ENCODE measurements at places on chromosomes 12 and 14.

DNA sequence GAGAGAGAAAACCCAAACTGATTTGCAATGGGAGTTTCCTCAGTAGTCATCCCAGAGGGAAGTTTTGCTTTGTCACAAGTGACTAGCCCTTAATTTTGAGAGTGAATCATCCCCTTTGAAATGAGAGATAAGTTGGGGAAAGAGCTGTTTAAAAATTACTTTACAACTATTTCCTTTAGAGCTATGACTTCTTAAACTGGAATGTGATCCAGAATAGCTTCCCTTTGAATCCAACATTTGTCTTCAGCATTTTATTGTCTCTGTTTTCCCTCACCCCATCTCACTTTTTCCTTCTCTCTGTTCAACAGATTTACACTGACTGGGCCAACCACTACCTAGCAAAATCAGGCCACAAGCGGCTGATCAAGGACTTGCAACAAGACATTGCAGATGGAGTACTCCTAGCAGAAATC, 109.3 kb downstream of the NAV3 start:
- peak; percentile 27 for DNase-seq

- no peak for DNase-seq
These were observed 77.7 kb downstream of the FLRT2 start for GRCh38 chr14:85607651-85608081.

DNA sequence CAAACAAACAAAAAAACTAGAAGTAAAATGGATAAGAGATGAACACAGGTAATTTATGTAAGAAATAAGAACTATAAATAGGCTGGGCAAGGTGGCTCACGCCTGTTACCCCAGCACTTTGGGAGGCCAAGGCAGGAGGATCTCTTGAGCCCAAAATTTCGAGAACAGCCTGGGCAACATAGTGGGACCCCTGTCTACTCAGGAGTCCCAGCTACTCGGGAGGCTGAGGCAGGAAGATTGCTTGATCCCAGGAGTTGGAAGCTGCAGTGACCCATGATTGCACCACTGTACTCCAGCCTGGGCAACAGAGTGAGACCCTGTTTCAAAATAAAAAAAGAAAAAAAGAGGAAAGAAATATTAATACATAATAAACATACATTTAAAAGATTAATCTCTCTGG, 22.7 kb upstream of the ABCD4 start:
- DNase-seq = no peak

DNA sequence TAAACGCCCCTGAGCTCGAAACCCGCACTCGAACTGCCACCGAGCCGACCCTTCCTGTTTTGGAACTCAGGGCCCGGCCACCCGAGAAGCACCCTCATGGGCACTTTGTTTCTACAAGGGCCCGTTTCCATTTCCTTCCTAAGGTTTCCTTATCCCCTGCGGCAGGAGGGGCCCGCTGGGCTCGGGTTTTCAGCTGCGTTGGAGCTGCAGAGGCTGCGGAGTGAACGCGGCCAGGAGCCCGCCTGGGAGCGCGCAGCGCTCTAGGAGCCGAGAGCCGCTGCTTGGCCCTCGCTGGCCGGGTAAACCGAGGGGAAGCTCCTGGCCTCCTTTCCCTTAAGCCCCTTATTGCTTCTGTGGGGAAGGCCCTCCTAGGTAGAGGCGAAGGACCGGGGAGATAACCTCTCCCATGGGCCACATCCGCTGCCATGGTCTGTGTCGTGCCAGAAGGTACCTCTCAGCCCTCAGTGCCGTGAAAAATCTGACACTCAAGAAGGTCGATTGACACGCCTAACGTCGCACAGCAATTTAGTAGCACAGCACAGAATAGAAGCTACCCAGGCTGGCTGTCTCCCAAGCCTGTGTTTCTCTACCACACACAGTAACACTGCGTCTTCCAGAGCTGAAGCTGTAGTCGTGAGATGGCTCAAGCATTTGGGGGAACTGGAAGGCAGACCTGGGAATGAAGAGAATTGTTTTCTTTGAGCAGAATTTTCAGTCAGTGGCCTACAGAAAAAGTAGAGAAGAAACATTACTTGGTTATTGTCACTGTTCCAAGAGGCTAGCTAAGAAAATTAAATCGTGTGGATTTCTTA, 12.9 kb upstream of the CALM1 start:
- peak; percentile 40 for DNase-seq

GRCh38 chr14:56172571-56172971, 54.4 kb downstream of the PELI2 start:
- no peak for DNase-seq

GRCh38 chr12:19778797-19779196, 339.5 kb downstream of the AEBP2 start:
- no peak for DNase-seq

GRCh38 chr14:72665259-72665658, 228.6 kb downstream of the DPF3 start:
- peak; percentile 36 for DNase-seq

DNA sequence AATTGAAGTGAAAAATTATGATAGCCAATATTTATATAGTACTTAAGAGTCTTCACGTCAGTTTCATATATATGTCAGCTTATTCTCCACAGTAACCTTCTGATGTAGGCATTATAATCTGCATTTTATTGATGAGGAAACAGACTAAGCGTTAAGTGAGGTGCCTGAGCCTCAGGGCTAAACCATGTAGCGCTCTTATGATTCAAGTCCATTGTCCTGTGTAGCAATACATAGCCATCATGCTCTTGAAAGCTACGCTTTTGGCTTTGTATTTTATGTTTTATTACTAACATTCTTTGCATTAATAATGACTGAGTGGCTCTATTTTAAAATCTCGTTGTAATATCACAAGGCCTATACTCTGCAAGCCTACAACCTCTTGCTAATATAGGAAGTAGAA, 79.0 kb downstream of the ANO6 start:
- DNase-seq = no peak

DNA sequence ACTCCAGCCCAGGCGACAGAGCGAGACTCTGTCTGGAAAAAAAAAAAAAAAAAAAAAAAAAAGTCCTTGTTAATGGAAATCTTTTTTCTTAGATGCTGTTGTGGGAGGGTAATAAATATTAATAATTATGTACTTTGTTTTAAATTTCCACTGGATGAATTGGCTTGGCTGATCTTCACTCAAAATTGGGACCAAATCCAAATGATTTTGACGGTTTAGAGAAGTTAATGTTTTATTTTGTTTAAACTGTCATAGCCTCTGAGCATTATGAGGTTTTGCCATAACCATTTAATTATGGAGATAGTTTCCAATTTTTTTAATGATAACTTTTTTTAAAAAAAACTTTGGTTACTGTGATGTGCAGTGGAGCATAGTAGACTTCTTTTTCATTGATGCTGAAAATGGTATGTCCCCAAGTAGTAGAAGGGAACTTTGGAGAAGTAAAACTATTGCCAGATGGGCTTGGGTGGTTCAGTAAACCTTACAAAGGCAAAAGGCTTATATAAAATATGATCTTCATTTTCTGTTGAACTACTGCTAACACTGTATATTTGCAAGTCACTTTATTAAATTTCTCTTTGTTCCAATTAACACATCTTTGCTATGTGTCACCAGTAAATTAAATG, 3.9 kb upstream of the PMCH start:
- no peak for DNase-seq

DNA sequence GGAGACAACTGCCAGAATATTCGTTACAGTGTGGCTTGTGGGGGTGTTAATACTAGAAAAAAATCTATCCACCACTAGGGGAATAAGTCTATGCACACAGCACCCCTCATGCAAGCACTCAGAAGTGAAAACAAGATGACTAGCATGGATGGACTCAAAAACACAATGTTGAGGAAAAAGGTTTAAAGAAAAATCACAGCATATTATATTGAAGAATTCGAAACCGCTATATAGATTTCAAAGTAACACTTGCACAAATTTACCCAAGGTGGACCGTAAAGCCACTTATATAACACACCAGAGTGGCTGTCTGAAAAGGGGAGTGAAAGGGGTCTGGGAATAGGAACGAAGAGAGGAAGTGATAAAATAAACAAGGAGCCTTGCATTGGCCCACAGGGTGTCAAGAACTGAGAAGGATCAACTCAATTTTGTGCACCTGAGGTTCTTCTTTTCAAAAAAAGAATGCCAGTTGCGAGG, 544 bp downstream of the ABCD4 start:
- DNase-seq = peak; percentile 15

GRCh38 chr12:131850856-131851559, 22.8 kb downstream of the MMP17 start:
- DNase-seq = peak; percentile 96

- no peak for DNase-seq
These were observed 119.9 kb upstream of the NCOR2 start for GRCh38 chr12:124687174-124687902.

Data from Calu3 (cell line).